Kidney epithelial cell (primary cell): ENCODE measurements at places on chromosomes 16 and 17. TPM values are rescaled to one million over a fixed set of nuclear protein-coding genes. Genes with fewer than 3 reads are reported as not detected.

The SLFN12L gene
- not detected in 2 replicates for total RNA-seq

The NOG gene
- 32.8 and 34.6 TPM in 2 replicates for total RNA-seq

The MT1H gene
- not detected in 2 replicates for total RNA-seq

The CCL1 gene
- not detected in 2 replicates for total RNA-seq

The RGS9 gene
- total RNA-seq, result 7.5 and 10.1 TPM in 2 replicates

The CDH15 gene
- 0.50 TPM in 1 of 2 replicates, not detected in the other for total RNA-seq

DNA sequence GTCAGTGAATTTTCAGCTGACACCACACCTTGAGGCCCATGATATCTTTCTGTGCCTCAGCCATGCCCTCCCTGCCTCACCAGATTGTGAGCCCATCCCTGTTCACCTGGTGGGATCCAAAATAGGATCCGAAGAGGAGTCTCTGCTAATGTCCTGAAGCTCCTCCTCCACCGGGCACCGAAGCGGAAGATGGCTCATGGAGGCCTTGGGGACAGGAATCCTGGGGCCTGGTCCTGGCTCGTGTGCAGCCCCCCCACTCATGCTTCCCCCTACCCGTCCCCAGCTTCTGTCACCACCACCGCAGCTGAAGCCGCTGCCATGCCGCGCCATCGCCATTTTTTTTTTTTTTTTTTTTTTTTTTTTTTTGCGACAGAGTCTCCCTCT, 1683.4 kb downstream of the TP53TG3F start:
- no peak for DNase-seq

DNA sequence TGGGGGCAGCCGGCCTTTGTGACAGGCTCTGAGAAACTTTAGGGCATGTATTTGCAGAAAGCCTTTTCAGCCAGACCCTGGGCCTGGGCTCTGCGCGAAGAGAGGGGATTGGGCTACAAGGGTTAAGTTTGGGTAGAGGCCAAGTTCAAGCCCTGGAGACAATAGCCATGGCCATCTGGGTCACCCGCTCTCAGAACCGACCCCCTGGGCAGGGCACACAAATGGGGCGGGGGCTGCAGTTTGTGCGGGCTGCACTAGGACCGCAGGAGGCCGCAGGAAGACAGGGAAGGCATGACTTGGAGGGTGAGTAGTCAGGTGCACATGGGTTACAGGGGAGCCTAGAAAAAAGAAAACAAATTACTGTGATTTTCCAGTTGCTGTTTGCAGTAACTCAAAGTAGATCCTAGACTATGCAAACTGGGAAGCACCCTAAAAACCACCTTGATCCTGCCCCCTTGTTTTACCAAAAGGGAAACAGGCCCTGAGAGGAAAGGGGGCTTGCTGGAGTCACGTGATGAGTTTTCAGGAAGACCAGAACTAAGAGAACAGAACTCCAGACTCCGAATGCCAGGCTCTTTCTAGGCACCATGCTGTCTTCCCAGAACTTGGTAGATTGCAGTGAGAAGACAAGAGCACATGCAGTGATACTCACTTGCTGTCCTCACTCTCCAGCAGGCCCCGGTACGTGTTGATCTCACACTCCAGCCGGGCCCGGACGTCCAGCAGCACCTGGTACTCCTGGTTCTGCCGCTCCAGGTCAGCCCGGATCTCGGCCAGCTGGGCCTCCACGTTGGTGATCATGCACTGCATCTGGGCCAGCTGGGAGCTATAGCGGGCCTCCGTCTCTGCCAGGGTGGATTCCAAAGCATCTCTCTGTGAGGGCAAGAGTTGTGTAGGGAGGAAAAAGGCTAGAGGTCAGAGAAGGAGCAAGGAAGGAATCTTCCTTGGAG, 3.8 kb downstream of the KRT35 start:
- no peak for DNase-seq

- no peak for DNase-seq
These were observed 199.0 kb downstream of the MSI2 start for GRCh38 chr17:57455063-57455914.

DNA sequence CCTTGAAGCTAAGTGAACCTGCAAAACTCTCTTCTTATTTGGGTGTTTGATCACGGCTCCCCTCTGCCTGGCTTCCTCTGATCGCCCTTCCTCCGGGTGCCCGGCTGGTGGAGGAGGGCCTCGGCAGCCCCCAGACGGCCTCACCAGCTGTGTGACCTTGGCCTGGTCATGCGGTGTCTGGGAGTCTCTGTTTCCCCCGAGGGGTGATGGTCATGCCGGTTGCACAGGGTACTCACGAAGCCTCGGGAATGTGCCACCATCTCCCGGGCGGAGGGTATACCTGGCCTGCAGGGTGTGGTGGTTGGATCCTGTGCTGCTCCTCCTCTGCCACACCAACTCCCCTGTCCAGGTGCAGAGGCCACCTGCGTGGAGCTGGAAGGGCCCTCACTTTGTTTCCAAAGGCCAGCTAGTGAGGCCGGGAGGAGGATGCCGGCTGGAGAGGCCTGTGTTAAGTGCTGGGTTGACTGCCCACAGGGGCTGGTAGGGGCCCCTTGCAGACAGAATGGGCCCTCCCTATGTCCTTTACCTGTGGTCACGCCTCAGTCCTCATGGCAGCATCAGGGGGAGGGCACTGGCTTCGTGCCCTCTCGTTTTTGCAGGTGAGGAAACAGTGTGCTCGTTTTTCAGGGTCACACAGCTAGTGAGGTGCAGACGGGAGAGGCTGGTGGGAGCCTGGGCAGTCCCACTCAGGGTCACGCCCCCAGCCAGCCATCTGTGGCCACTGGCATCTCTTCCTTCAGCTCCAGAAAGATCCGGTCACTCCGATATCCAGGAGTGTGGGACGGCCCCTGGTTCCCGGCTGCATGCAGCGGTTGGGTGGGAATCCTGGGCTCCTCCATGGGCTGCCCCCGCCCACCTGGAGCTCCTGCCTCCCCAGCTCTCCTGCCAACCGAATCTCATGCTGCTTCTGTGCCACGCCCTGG, 148.5 kb upstream of the GSE1 start:
- DNase-seq, result no peak

DNA sequence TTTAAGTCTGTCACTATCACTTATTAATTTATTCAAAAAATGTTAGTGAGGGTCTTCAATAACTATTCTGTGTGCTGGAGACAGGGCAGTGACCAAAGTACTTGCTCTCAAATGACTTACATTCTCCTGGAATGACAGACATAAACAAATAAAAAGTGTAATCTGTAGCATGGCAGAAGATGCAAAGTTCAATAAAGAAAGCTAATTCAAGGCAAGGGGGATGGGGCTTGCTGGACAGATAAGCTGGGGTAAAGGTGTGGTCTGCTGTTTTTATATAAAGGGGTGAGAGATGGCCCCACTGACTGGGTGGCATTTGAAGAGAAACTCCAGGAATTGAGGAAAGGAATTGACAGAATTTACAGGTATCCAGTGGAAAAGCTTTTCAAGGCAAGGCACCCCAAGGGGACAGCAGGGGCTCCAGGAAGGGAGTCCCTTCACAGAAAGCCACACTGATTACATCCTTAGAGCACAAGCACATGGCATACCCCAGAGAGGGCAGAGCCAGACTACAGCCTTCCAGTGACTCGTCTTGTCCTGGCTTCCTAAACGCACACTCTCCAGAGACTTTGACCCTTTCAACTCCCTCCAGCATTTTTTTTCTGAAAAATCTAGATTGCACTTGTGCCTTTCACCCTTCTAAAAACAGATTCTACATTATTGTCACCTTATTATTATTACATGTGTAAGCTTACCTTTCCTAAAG, 123.7 kb upstream of the HS3ST3A1 start:
- DNase-seq, result no peak

DNA sequence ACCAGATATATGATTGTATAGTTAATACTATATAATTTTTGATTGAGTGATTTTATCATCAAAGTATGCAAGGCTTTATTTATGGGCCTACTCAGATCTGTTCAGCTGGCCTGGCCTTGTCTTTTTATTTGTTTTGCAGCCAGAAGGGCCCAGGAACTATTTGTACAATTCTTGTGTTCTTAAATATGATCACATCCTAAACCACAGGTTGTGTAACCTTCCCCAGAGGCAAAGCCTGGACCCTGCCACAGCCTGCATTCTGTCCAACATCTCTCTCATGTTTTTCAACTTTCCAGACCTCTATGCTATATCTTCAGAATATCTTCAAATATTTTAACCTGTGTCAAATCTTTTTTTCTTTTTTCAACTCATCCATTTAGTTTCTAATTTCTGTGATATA, 410.4 kb upstream of the MON1B start:
- DNase-seq, result no peak

DNA sequence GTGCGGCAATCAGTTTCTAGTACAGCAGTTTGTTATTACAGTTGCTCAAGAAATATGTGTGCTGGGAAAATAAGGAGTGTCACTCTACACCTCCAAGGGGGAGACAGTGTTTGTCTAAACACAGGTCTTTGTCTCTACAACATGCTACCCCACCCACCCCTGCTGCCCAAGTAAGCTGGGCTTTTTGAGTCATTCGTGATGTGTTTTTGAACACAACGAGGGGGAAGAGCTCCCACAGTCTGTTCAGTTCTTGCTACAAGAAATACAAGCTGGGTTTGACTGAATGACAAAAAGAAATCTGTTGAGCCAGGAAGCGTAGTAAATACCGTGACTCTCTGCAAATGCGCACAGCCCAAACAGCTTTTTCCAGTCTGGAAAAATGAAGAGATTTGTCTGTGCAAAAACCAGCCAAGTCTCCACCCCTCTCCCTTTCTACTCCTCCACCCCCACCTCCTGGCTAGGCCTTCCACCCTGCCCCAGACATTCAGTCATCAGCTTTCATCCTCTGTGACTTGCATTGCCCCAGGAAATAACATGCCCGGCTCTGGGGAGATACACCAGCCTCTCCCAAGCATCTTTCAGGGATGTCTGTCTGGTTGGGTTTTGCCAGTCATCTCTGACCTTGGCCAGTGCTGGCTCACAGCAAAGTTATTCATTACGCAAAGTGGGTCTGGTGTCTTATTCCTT, 25.7 kb downstream of the CHD9 start:
- DNase-seq, result no peak

DNA sequence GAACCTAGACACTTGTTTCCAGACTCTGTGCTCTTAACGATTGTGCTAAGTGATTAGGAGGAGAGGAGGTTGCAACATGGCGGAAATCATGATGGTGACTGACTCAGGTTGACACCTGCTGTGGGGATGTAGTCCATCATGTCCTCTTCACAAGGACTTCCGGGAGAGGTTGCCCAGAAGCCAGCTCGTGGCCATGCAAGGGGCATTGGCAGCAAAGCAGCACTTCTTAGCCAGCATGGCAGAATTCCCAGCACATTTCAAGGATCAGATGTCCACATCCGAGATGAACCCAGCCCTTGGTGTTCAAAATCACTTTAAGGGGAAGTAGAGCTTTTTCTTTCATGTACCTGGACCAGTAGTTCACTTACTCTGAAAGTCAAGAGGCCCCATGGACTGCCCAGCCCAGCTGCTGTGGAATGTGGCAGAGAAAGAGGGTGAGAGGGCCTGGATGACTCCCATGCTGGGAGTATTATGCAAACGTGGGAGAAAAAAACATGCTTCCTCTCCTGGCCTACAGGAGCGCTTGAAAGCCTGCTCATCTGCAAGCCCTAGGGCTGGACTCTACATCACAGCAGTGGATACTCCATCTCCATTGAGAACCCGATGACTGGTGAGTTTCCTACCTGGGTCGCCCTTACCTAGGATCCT, 65.5 kb downstream of the IRX6 start:
- no peak for DNase-seq
